IMR-90 (cell line): ENCODE measurements at places on chromosomes 2 and 18. TPM values are rescaled to one million over a fixed set of nuclear protein-coding genes. Genes with fewer than 3 reads are reported as not detected.

- DNase-seq: peak; percentile 16
- no peaks in the 10 kb centered on the region for H3K36me3 ChIP-seq
- no peaks in the 10 kb centered on the region for H3K4me1 ChIP-seq
These were observed 21.7 kb upstream of the RAB11FIP5 start for GRCh38 chr2:73134471-73134870.

APOB gene
- total RNA-seq: under 0.01 TPM in 2 replicates

DNA sequence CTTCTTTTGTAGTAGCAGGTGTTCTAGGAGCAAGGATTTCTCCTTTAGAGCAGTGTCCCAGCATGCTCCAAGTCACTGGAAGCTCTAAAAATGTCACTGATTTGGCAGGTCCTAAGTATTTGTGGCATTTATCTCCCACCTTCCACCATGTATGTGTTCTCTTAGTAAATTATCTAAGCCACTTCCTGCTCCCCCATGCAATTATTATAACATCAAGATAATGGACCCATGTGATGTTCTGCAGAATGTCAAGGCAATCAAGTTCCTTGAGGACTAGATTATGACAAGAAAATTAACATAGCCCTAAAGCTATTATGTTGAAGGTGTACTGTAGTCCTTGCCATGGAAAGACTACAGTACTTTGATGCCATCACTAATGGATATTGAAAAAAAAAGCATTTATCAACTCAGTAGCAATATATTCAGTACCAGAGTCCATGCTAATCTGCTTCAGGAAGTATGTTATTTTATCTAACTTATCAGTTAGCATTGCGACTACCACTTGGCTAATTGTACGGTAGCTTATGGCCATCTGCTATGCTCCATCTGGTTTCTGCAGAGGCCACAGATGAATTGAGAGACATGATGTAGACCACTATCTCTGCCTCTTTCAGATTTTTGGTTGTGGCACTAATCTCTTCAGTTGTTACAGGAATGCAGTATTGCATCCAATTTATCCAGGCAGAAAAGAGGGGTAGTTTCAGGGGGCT, 56.7 kb downstream of the GPR39 start:
- no peak overlapping the region for H3K27ac ChIP-seq
- H3K4me1 ChIP-seq: no peaks in the 10 kb centered on the region
- no peaks in the 10 kb centered on the region for H3K36me3 ChIP-seq
- DNase-seq: no peak

DNA sequence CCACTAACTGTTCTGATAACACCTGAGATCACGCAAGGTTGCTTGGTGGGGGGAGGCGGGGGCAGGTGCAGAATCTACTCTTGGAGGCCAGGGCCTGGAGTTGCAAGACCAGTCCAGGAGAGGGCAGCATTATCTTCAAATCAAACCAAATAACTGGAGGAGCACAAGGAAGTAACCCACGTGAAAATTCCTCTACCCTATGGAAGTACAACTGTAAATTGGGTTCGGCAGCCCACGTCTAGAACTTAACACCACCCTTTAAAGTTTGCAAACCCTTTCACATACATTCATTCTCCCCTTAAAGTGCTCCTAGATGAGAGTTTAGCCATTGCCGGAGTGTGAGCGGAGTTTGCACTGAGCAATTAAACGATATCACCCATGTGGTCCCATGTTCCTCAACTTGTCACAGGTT, 19.6 kb upstream of the CXCR1 start:
- peaks cover 33% of the 10 kb centered on the region for H3K27me3 ChIP-seq
- no peaks in the 10 kb centered on the region; the same call in 1 of the 2 replicates for H3K4me1 ChIP-seq
- H3K36me3 ChIP-seq: no peaks in the 10 kb centered on the region

MROH2A gene
- not detected in 2 replicates for total RNA-seq

DNA sequence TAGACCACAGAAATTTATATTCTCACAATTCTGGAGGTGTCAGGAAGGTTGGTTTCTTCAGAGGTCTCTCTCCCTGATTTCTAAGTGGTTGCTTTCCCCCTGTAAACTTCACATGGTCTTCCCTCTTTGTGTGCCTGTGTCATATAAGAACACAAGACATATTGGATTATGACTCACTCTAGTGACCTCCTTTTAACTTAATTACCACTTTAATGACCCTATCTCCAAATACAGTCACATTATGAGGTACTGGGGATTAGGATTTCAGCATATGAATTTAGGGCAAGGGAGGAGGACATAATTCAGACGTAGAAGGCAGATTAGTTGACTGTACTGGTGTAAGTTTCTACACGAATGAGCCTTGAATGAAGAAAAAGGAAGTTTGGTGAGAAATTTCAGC, 38.2 kb upstream of the EPHA4 start:
- no peak overlapping the region for H3K27ac ChIP-seq
- no peak overlapping the region for H3K4me3 ChIP-seq
- H3K4me1 ChIP-seq: no peaks in the 10 kb centered on the region
- no peaks in the 10 kb centered on the region for H3K36me3 ChIP-seq
- DNase-seq: no peak

RPRM gene
- not detected in 2 replicates for total RNA-seq

DNA sequence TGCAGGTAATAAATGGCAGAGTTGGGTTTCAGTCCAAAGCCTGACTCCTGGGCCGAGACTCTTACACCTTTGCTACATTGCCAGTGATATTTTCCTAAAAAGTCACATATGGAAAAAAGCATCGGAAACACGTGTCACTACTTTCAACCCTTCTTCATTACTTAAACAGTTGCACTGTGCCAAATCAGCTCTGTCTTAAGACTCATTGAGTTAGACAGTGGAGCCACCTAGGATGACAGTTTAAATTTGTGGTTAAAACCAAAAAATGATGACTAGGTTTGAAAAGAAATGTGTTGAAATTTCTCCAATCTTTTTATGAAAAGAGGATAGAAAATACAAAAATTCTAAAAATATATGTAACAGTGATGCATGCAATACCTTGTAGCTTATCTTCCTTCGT, 97.5 kb downstream of the TMEM247 start:
- H3K27ac ChIP-seq: no peak overlapping the region
- H3K27me3 ChIP-seq: no peaks in the 10 kb centered on the region
- peaks cover 25% of the 10 kb centered on the region for H3K36me3 ChIP-seq
- peaks cover 4% of the 10 kb centered on the region; the same call in 1 of the 2 replicates for H3K4me1 ChIP-seq
- no peak overlapping the region for H3K4me3 ChIP-seq
- DNase-seq: no peak

CYRIA gene
- total RNA-seq: 1.7 and 3.8 TPM in 2 replicates

- no peaks in the 10 kb centered on the region for H3K4me1 ChIP-seq
- DNase-seq: no peak
- H3K27me3 ChIP-seq: no peaks in the 10 kb centered on the region
- H3K36me3 ChIP-seq: no peaks in the 10 kb centered on the region
- H3K27ac ChIP-seq: no peak overlapping the region
These were observed 309.6 kb upstream of the TRIB2 start for GRCh38 chr2:12407160-12407559.

DNA sequence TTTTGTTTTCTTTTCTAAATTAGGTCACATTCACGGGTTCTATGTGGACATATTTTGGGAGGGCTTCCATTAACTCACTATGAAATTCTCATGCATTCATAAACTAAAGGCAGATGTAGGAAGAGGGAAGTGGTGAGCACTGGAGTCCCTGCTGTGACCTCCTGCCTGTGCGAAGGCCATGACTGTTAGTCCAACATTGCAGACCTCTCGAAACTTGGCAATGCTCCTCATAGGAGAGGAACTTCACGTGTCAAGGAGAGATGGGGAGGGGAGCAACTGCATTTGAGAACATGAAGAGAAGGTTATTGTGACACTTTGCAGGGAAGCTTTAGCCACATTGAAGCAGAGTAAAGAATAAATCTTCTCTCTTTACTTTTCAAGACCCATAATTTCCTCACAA, 126.4 kb upstream of the HNMT start:
- no peaks in the 10 kb centered on the region for H3K27me3 ChIP-seq
- no peaks in the 10 kb centered on the region for H3K36me3 ChIP-seq
- no peak overlapping the region for H3K27ac ChIP-seq
- H3K4me3 ChIP-seq: no peak overlapping the region

DNA sequence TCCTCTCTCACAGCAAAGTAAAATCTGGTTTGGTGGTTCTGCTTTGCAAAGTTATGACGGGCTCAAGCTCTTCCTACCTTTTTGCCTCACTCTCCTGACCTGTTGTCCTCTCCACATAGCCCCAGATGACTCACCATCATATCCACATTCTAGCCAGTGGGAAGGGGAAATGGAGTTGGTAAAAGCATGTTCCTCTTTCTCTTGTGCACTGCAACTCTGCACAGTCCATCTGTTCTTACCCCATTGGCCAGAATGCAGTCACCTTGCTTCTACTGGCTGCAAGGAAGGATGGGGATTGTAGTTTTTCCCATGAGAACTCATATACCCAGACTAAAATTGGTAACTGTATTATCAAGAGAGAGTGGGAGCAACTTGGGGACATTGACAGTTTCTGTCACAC, 50.4 kb upstream of the SMIM21 start:
- no peak overlapping the region for H3K4me3 ChIP-seq
- peak; percentile 37 for DNase-seq
- no peak overlapping the region for H3K27ac ChIP-seq
- H3K27me3 ChIP-seq: no peaks in the 10 kb centered on the region
- H3K4me1 ChIP-seq: peaks cover 11% of the 10 kb centered on the region

DNA sequence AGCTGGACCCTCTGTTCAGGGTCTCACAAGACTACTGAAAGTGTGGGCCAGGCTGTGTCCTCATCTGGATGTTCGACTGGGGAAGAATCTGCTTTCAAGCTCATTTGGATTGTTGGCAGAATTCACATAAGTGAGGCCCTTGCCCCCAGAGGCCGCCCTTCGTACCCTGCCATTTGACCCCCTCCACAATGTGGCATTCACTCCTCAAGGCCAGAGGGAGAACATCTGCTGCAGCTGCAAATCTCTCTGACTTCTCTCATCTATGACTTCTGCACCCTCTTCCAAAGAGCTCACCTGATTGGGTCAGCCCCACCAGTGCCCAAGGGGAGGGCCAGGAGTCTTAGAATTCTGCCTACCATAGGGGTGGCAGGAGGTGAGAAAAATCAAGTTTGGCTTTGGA, 3.9 kb upstream of the CNDP2 start:
- DNase-seq: no peak
- H3K4me1 ChIP-seq: peaks cover 3% of the 10 kb centered on the region; the same call in 1 of the 2 replicates
- no peaks in the 10 kb centered on the region for H3K36me3 ChIP-seq
- H3K27ac ChIP-seq: no peak overlapping the region

DNA sequence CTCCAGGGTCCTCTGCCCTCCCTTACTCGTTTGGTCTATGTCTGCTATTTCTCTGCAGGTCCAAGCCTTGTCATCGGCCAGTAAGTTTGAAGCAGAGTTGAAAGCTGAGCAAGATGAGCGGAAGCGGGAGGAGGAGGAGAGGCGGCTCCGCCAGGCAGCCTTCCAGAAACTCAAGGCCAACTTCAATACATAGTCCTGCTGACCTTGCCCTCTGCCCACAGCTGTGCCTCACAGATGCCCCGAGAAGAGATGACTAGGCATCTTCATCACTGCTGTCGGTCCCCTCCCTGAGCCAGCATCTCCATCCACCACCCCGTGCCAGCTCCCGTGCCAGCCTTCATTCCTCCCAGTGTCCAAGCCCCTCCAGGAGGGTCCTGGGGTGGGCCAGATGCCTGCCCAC, 15.6 kb upstream of the GIGYF2 start:
- DNase-seq: no peak
- no peak overlapping the region for H3K4me3 ChIP-seq
- no peak overlapping the region for H3K27ac ChIP-seq
- peaks cover 20% of the 10 kb centered on the region for H3K27me3 ChIP-seq
- no peaks in the 10 kb centered on the region for H3K36me3 ChIP-seq
- H3K4me1 ChIP-seq: no peaks in the 10 kb centered on the region

RNASEH1 gene
- total RNA-seq: 23.7 and 38.3 TPM in 2 replicates

GRCh38 chr18:13558124-13558523, 168.2 kb downstream of the FAM210A start:
- DNase-seq: peak; percentile 11
- no peak overlapping the region for H3K4me3 ChIP-seq
- no peaks in the 10 kb centered on the region for H3K36me3 ChIP-seq
- H3K4me1 ChIP-seq: no peaks in the 10 kb centered on the region
- peaks cover 6% of the 10 kb centered on the region; the same call in 1 of the 2 replicates for H3K27me3 ChIP-seq
- no peak overlapping the region for H3K27ac ChIP-seq

DNA sequence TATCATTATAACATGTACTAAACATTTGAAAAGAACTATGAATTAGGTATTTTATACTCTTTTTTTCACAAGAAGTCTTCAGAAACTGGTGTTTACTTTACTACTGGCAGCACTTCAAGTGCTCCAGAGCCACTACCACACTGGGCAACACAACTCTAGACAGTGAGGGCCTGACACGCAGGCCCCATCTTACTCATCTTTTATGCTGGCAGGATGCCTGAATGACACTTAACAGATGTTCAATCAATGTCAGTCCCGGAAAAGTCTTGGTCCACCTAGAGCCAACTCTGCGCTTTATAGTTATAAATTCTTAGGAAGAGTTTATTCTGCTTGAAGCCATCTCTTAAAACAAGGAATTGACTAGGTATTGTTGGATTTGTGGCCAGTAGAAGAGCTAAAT, 8.7 kb upstream of the WIPF1 start:
- peak; percentile 93 for DNase-seq
- no peaks in the 10 kb centered on the region for H3K36me3 ChIP-seq
- no peak overlapping the region for H3K27ac ChIP-seq
- no peak overlapping the region for H3K4me3 ChIP-seq
- H3K27me3 ChIP-seq: no peaks in the 10 kb centered on the region

DNA sequence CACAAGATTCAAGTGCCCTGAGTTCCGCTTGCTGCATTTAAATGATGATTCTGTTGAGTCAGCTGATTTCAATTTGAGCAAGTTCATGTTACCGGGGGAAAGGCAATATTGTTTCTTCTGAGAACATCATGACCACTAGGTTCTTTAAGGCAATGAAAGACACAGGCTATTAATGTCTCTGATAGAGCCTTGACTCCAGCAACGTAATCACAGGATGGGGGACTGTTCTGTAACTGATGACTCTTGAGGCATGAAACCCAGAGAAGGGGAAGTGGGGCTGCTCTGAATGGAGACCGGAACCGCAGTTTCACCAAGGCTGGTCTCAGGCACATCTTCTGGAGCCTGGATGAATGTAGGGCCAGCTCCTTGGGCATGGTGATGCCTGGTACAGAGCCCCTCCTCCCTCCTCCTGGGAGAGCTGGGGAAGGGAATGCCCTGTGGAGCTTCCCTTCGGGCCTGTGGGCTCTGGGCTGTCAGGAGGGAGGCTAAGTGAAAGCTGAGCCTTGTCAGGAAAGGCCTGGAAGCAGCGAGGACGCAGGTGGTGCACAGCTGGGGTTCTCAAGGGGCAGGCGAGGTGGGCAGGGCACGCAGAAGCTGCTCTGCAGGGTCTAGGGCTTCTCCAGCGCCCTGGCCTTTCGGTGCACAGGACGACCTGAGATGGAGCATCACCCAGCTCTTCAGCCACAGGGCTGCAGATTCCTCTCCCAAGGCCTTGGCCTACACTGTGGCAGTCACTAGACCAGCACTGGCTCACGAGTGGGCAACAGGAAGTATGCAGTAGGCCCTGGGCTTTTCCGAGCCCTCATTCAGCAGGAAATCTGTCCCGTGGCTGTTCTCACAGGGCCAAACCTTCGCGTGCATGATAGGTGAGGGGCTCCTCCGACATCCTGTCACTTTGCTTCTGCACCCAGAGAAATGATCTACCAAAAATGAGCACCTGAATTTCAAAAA, 36.6 kb upstream of the PRLH start:
- H3K4me1 ChIP-seq: no peaks in the 10 kb centered on the region
- no peak overlapping the region for H3K27ac ChIP-seq
- no peak overlapping the region for H3K4me3 ChIP-seq
- no peaks in the 10 kb centered on the region for H3K27me3 ChIP-seq
- DNase-seq: no peak

PRKCE gene
- total RNA-seq: 13.3 and 32.4 TPM in 2 replicates
